Mammary microvascular endothelial cell (primary cell): ENCODE measurements at places on chromosomes 2 and 18. TPM values are rescaled to one million over a fixed set of nuclear protein-coding genes. Genes with fewer than 3 reads are reported as not detected.

The CIDEA gene
- total RNA-seq = 7.2 and 8.2 TPM in 2 replicates

The IL1RL2 gene
- total RNA-seq = not detected in 2 replicates

The WDSUB1 gene
- 4.5 and 4.7 TPM in 2 replicates for total RNA-seq

The RAB6C gene
- not detected in 2 replicates for total RNA-seq

The SP5 gene
- 0.93 TPM in 1 of 2 replicates, not detected in the other for total RNA-seq

The FSIP2 gene
- 0.20 TPM in 1 of 2 replicates, not detected in the other for total RNA-seq
